LoVo (cell line): ENCODE measurements at places on chromosomes 13 and 19.

DNA sequence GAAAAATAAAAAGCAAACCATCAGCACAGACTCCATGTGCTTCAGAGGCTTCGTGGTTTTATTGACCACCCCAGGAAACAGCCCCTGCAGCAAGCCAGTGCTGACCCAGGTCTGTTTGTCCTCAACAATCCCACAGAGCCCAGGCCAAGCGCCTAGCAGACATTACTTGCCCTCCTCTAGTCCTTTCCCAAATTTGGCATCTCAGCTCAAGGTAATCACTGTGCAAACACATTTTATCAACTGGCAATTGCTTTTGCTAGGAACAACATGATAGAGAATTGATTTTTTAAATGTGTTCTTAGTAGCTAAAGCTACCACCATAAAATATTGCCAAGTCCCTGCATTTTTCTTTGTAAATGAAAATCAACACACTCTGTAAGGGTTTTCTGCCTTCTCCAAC, 121.8 kb downstream of the STOML3 start:
- DNase-seq, result no peak

- no peak for DNase-seq
Observed at GRCh38 chr19:18972851-18973250, 31.8 kb upstream of the HOMER3 start.

DNA sequence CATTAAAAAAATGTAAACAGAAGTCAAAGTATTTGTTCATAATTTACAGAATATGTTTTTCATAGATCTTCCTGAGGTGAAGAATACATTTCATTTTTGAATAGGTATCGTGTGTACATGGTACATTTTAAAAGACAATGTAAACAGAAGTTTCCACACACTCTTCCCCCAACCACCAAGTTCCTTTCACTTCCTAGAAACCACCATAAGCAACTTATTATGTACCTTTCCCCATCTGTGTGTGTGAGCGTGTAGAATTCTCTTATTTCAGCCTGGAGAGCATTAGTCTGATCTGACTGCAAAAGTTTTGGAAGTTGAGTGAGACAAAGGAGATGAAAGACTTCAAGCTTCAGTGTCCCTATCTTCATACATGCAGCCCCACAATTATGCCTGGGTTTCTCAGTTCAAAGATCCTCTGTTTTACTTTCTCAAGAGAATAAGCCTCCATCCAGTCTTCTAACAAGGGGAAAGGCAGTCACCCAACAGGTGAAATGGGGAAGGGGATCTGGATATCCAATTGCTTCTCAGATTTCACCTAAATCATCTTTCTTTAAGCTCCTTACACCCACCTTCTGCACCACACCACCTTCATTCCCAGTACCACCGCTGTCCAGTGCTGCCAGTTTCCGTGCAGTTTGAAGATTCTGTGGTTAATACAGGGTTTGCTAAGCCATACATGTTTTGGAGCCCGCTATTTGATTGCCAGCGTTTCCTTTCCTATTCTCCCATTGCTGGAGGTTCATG, 2.1 kb downstream of the TEX30 start:
- no peak for DNase-seq

DNA sequence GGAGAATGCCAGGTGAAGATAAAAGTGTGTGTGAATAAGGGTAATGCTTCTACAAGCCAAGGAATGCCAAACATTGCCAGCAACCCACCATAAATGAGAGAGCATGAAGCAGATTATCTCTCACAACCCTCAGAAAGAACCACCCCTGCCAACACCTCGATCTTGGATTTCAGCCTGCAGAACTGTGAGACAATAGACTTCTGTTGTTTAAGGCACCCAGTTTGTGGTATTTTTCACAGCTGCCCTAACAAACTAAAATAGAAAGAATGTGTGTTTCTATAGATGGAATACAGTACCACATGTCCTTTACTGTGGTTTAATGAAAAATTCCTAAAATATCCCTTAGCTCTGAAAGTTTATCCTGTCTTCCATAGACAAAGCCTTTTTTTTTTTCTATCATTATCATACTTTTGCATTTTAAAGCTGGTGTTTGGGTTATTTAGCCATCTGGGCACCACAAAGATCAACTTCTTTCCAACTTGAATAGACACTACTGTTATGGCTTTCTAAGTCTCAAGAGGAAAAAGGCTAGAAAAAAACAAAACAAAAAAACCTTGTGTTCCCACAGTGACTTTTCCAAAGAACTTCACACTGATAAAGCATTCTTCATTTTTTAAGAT, 505.6 kb downstream of the KCTD12 start:
- DNase-seq, result no peak

- DNase-seq, result no peak
Observed at GRCh38 chr19:15587663-15588062, 27.4 kb upstream of the CYP4F8 start.

GRCh38 chr13:58018865-58019264, 387.3 kb downstream of the PCDH17 start:
- DNase-seq, result no peak

- DNase-seq, result no peak
Observed at GRCh38 chr19:32220951-32221350, 124.5 kb upstream of the ZNF507 start.

DNA sequence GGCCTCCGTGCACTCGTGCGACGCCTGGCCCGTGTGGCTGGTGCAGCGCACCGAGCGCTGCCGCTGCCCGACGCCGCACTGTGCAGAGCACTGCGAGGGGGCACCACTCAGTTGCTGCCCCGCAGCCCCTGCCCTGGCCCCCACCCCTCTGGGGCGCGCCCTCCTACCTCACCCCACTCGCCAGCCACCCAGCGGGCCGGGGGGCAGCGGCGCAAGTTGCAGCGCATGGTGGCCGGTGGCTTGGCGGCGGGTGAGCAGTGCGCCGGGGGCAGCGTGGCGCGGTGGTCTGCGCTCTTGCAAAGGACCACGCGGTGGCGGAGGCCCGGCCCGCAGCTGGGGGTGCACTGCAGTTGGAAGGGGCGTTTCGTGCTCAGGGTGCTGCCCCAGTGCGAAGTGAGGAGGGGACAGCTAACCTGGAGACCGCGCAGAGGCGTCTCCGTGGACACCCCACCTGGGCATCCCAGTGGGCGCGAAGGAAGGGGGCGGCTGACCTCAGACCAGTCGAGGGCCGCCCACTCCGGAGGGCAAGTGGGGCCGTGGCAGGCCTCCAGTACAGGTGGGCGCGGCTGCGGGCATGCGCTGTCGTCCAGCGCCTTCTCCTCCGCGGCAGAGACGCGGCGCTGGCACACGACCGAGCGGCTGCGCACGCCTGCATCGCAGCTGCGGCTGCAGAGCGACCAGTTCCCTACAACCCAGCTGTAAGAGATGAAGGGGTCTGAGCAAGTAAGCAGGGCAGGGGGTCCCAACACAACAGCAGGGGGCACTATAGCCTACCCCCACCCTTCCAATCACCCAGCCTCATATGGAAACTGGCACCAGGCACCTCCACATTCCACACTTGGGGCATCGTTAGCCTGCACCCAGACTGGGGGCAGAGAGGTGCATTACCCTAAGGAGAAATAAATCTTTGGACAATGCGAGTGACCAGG, 8.0 kb upstream of the MYO1F start:
- DNase-seq, result no peak

- no peak for DNase-seq
Observed at GRCh38 chr13:110402299-110403069, 95.4 kb downstream of the COL4A2 start.

- no peak for DNase-seq
Observed at GRCh38 chr13:21121616-21122015, 54.7 kb downstream of the SKA3 start.

DNA sequence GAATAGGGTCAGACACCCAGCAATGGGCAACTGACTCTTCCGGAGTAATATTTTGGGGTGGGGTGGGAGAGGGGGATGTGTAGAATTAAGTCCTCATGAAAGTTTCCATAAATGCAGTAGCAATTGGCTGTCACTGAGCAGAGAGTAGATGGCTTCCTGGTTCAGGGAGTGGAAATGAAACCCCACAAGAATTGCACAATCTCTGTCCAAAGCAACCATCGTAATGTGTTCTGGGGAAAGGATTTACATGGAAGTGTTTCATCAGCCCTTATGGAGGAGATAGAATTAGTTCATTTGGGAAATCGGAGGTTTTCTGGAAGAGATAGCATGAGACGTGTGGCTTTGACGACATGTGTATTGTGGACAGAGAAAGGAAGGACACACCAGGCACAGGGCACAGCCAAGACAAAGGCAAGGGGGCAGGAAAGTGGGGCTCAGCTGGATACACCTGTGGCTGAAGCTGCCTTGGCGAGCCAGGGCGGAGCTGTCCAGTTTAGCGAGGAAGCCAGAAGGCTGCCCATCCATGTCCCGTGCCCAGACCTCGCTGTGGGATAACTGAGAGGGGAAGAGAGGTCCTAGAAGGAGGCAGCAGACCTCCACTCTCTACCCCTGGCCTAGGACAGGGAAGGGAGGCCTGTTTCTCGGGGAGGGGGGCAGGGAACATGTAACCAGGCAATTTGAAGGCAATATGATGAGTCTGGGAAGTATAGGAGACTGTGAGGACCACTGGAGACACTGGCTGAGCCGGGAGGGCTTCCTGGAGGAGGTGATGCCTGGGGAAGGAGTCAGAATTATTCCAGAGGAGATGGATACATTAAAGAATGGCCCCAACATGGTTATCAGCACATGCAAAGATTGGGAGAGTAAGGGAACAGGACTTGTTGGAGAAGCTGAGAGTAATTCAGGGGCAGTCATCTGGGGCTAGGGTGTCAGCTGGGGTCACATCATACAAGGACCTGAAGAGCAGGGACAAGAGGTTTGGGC, 2.6 kb upstream of the CLEC4G start:
- DNase-seq, result no peak

- DNase-seq, result no peak
Observed at GRCh38 chr13:84500016-84500415, 617.7 kb upstream of the SLITRK1 start.

DNA sequence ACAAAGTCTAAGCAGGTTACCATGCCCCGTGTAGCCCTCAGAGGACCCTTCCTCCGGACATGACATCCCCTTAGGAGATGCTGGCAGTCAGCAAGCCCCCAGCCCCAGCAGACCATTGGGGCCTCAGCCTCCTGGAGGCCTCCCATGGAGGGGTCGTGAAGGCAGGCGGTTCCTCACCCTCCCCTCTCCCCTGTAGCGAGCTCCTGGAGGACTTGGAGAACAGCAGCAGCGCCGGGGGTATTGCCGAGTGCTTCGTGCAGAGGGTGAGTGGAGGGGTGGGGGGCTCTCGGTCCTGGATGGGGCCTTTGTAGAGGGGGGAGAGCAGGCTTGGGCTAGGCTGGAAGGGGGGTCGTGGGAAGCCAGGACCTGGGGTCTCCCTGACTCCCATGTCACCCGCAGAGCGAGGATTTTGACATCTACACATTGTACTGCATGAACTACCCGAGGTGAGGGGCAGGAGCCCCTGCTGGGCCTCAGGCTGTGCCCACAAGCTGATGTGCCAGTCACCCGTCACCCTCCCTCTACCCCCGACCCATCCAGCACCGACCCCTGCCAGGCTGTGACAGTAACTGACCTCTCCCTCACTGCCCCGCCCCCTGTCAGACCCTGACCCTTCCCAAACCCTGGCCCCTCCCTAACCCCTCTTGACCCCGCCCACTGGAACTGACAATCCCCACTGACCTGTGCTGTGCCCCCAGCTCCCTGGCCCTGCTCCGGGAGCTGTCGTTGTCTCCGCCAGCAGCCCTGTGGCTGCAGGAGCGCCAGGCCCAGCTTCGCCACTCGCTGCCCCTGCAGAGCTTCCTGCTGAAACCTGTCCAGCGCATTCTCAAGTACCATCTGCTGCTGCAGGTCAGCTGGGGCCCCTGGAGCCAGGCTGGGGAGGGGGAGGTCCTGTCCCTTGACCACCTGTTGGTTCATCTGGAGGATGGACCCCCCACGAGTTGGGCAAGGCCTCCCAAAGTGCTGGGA, 4.0 kb downstream of the PLEKHG2 start:
- no peak for DNase-seq

DNA sequence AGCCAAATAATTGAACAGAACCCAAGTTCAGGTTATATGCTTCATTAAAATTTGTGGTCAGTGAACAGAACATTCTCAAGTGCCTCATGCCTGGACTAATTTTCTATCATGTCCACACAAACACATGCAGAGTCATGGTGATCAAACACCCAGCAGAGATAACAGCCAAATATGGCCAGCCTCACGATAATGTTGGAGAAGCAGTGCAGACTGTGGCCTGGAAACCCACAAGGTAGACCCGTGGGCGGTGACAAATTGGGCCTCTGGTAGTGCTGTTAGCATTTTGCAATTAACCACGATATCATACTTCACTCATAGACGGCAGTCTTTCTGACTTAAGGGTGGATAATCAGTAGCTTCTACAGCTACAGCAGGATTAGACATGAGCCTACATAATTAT, 35.0 kb upstream of the VWA8 start:
- DNase-seq, result no peak

- no peak for DNase-seq
Observed at GRCh38 chr19:41860419-41861115, 512 bp downstream of the RPS19 start.

GRCh38 chr19:36748431-36749275, 24.0 kb downstream of the ZNF850 start:
- DNase-seq, result no peak

- DNase-seq, result no peak
Observed at GRCh38 chr13:112012016-112012704, 54.8 kb upstream of the SOX1 start.

DNA sequence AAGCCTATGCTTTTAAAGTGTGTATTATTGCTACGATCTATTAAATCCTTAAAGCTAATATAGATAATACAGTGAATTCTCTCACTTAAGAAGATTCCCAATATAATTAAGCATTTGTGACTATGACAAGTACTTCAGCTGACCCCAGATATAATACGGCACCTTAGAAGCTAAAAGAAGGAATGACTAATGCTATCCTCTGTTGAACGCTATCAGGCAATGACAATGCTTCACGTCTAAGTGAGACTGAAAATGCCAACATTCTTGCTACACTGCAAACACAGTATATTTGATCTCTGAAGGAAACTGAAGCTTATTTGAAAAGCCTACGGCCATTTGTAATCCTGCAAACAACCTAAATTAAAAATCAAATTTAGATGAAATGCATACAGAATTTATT, 19.7 kb downstream of the VWA8 start:
- no peak for DNase-seq

DNA sequence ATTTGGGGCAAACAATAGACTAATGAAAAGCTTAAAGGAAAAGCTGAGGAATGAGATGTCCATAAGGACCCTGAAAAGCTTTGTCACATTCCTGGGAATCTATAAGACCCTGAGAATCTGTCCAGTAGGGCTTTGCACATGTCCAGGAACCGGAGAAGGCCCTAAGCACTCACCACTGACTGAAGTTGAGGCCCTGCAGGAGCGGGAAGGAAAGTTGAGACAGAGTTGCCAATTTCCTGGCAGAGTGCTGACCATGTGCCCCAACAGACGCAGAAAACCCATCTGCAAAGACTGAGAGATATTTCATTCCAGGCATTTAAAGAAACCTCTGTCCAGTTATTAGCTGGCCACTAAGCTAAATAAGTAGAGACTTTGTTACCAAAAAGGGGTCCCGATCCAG, 890.5 kb downstream of the UQCRFS1 start:
- no peak for DNase-seq
